ENCODE measurements at places on chromosomes 3 and 15.

DNA sequence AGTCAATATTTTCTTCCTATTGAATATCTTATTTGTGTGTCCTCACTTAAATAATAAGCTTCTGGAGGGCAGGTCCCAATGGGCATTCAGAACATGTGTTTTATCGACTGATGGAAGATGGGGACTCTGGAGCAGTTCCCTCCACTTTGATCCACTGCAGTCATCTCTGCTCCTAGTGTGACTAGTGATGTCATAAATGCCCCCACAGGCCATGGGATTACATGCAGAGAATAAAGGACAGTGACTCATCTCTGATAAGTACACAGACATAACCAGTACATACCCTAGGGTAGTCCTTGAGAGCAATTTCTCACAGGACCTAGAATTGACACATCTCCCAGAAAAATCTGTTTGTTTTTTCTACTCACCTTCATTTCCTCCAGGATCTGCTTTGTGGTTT, 49.4 kb upstream of the FMN1 start:
- DNase-seq = no peak

- no peak for DNase-seq
Observed at GRCh38 chr3:170077361-170077760, 39.6 kb downstream of the GPR160 start.

GRCh38 chr15:37902126-37902525, 32.3 kb upstream of the TMCO5A start:
- no peak for DNase-seq

GRCh38 chr3:189058071-189058470, 113.7 kb upstream of the TPRG1 start:
- no peak for DNase-seq

DNA sequence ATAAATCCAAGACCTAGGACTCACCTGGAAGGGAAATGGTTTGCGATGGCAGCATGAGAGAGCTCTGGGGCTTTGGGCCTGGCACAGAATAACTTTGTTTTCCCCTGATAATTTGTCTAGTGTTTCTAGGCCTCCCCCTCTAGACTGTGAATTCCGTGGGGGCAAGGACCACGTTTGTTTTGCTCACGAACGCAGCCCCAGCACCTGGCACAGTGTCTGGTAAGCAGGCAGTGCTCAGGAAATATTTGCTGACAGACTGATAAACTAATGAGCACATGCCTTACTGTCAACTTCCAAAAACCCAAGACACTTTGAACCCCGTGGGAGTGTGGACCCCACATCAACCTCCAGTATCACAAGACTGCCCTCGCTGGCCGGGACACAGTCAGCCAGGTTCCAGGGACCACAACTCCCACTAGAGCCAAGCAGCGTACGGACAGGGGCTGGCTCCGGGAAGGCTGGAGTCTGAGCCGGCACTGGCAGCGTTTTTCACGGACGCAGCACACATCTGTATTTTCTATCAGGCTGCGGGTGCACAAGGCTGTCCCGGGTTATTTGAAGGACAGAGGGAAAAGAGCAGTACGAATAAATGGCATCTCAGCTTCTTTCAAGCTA, 146.5 kb downstream of the XXYLT1 start:
- no peak for DNase-seq

DNA sequence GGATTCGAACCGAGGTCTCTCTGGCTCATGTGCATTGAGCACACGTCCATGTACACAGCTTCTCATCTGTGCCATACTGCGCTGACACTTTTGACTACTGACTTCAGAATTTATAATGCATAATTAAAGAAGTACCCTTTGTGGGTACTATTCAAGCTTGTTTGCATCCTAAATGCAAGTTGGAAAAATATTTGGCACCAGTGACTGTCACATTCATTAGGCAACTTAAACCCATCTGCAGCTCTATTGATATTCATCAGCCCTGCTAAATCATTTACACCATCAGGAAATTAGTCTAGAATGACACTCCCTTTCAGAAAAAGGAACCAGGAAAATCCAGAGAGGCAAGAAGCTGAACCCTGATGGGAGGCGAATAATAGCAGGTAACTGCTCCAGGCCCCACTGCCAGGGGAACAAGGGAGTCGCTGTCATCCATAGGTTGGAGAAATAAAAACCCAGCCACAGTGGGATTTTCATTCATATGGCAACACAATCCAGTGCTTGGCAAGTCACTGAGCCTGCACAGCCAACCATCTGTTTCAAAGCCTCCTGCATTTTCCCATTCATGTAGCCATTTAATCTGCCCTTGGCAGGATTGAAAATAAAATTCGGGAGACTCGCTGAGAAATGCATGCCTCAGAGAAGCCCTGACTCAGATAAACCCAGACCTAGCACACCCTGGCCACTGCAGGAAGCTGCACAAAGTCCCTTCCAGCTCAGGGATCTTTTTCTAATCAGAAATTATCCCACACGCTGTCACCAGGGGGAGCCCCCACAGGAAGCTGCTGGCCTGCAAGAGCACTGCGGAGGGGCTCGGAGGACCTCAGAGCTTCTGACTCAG, 103.0 kb upstream of the VEPH1 start:
- DNase-seq = no peak

- DNase-seq = no peak
Observed at GRCh38 chr3:104291437-104291851, 1075.3 kb upstream of the ALCAM start.

GRCh38 chr3:195859846-195860411, 48.2 kb upstream of the MUC4 start:
- DNase-seq = no peak

DNA sequence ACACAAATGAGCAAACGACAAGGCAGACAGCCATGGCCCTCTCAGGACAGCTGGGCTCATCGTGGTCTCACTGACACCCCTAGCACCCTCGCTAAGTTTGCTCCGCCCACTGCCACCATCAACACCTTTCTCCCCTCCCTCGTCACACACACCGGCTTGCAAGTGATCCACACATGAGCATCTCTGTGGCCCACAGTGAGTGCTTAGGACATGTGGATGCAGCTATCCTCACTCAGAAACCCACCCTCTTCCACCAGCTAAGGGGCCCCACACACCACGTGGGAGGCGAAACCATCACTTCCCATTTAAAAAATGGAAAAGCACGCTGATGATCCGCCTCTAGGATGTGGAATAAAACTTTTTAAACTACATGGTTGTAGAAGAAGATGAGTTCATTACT, 105.6 kb downstream of the OCA2 start:
- no peak for DNase-seq

DNA sequence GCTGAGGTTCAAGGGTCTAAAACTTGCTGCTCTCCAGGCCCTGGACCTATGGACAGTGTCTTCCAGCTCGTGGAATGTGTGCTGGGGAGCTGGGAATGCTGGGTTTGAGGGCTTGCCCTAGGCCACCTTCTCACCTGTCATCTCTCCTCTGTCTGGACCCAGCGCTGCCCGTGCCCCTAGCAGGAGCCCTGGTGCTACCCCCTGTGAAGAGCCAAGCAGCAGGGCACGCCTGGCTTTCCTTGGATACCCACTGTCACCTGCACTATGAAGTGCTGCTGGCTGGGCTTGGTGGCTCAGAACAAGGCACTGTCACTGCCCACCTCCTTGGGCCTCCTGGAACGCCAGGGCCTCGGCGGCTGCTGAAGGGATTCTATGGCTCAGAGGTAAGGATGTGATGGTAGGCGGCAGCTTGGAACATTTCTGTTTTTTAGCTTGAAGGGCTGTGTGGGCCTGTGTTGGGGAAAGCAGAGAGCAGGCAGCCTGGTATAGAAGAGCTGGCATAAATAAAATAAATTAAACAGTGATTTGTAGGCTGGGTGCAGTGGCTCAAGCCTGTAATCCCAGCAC, 5.1 kb downstream of the CHRD start:
- DNase-seq = no peak

GRCh38 chr15:51765751-51766150, 14.4 kb downstream of the TMOD2 start:
- no peak for DNase-seq

- DNase-seq = no peak
Observed at GRCh38 chr3:189195302-189195701, 23.5 kb downstream of the TPRG1 start.

GRCh38 chr3:148599481-148599880, 98.2 kb upstream of the AGTR1 start:
- no peak for DNase-seq

GRCh38 chr3:191239407-191240031, 40.5 kb downstream of the OSTN start:
- no peak for DNase-seq

- no peak for DNase-seq
Observed at GRCh38 chr15:74610302-74610951, 5.2 kb upstream of the CLK3 start.

- DNase-seq = no peak
Observed at GRCh38 chr3:46564190-46565021, 1.7 kb downstream of the LRRC2 start.

GRCh38 chr3:9448071-9448470, 50.7 kb downstream of the SETD5 start:
- no peak for DNase-seq

GRCh38 chr3:55591888-55592287, 104.8 kb upstream of the WNT5A start:
- DNase-seq = no peak

- DNase-seq = no peak
Observed at GRCh38 chr3:1318296-1319005, 225.6 kb downstream of the CNTN6 start.

All from cortex of kidney (tissue), 1 donor.